Retina (tissue), 1 donor: ENCODE measurements at places on chromosomes 11 and 22.

DNA sequence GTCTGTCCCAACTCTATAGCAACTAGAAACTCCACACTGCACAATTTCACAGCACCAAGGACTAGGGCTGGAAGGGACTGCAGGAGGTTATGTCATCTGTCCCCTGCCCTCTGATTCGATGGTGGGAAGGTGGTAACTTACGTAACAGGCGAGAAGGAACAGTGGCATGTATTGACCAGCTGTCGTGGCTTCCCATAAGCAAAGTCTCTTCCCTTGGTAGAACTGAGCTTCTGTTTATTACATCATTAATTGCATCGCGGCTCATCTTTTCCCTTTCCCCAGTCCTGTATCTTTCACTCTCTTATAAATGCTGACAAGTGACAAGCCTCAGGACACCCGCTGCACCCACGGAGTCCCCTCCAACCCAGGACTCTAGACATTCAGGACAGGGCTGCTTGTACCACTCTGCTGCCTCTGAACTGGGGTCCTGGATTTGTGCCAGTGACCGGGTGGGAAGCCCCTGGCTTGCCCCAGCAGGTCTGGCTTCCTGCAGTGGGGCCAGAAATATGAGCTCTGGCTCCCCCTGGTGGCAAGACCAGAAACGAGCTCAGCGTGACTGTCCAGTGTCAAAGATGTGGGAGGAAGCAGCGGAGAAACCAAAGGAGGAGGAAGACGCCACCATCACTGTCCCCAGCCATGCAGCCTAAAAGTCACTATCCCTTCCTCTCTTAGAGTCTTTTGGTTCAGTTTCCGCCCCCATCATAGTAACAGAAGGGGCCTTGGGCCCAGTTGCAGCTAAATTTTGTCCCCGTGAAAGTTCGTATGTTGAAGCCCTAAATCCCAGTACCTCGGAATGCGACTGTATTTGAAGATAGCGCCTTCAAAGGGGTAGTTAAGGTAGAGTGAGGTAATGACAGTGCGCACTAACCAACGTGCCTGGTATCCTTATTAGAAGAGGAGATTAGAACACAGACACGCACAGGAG, 84.5 kb downstream of the ISX start:
- DNase-seq: peak; percentile 90

DNA sequence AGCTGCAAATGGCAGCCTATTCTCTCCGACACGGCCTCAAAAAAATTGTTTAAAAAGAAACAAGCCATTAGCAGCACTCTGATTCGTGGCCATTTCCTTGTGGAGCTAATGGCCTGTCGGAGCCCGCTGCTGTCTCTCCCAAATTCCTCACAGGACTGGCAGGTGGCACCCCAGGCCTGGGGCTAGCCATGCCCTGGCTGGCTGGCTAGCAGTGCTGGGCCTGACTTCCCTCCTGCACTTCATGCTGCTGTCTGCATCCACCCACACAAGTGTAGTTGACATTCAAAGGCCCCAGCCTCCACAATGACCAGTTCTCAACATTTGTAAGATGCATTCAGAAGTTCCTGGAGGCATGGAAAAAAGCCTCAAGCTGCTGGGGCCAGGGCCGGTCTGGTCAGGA, 61.5 kb downstream of the SMCO4 start:
- no peak for DNase-seq

GRCh38 chr11:134916421-134917213, 504.6 kb upstream of the B3GAT1 start:
- no peak for DNase-seq

DNA sequence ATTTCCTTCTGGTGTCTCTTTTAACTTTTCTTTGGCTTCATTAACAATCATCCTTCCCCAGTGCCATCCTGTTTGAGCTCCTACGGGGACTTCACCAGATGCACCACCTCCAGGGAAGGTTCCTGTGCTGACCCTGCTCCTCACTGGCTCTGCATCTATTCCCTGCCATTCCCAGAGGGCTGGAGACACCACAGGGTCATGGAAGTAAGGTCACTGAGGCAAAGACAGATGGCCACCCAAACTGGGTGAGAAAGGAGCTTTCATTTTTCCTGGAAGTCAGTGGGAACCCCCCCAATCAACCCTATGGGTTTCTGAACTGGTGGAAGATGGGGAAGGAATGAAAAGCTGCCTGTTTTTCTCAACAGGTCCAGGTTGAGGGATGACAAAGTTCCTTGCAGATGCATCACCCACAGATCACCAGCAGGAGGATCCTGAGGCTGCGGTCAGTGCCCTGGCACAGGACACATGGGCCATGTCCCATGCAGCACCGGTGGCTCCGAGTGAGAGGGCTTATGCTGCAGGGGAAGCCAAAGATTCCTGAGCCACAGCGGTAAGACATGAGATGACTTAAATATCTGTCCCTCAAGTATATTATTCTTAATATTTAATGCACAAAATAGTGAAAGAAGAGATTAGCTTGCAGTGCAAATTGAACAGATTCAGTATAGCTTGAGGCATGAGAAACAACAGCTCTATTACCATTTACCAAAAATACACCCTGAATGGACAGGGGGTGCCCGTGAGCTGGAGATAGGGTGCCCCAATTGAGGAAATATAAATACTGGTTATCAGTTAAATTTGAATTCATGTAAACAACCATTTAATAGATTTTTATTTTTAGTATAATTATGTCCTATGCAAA, 73.0 kb upstream of the VPREB1 start:
- no peak for DNase-seq

- DNase-seq: no peak
These were observed 15.4 kb upstream of the OR4D5 start for GRCh38 chr11:123924027-123924426.

DNA sequence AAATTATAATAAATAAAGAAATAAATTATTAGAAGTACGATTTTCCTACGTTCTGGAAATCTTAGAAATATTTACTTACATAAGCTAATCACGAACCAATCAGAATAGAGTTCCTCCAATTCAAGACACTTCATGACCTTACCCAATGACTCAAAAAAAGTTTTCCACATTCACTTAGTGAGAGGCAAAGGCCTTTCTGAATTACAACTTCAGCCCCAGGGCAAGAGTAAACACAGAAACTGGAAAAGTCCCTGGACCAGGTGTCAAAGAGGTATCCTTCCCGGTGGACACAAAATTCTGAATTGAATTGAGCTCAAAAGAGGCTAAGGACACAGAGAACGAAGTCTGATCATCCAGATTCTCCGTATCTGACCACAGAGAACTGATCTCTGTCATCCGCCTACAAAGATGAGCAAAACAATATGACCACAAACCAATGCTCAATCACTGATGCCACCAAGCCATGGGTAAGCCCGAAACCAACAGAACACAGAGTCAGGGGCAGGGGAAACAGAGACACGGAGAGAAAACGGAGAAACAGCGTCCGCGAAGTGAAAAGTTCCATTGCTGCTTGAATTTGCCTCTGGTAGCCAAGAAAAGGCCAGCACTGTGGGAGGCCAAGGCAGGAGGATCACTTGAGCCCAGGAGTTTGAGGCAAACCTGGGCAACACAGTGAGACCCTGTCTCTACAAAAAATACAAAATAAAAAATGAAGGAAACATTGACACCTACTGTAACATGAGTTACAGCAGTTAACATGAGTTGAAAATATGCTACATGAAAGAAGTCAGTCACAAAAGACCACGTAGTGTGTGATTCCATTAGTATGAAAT, 6.8 kb downstream of the BID start:
- no peak for DNase-seq

- no peak for DNase-seq
These were observed 76.8 kb downstream of the KCNC1 start for GRCh38 chr11:17811352-17811751.
